NCI-H1417 (cell line): ENCODE measurements at places on chromosomes 1 and 21.

DNA sequence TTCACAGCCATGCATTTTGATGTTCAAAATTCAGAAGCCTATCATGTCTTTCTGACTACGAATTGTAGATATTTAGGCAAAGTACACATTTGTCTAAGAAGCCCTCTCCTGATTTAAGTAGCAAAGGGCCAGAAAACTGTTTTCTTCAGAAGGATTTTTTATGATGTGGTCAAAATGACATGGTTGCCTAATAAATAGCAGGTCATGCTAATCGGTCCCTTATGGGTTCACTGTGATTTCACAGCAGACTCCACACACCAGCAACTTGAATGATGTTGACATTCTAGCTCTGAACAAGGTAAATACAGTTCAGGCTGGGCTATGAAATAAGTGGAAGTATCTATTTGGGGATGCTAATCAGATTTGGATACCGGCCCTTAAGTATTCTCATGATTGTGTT lies 178.7 kb upstream of the DPYD start:
- no peak for DNase-seq

DNA sequence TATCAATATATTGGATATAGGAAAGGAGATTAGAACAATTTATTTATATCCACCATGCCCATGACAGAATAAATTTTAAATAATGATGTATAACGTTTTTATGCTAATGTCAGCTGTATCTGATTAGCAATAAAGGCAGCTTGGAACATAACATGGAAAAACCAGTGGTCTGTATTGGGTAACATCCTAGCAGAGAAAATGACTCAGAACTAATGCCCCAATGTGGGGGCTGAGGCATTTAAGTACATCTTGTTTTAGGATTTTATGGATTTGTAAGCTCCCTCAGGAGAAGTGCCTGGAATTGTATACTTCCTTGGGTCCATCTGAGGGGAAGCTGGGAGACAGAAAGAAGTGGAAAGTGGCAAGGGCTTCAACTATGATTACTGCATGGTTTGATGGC lies 82.3 kb downstream of the HMCN1 start:
- no peak for DNase-seq

GRCh38 chr1:112618114-112618720 lies 724 bp downstream of the ST7L start:
- DNase-seq, result no peak

GRCh38 chr1:150256198-150256553 lies 1.4 kb upstream of the CA14 start:
- no peak for DNase-seq

DNA sequence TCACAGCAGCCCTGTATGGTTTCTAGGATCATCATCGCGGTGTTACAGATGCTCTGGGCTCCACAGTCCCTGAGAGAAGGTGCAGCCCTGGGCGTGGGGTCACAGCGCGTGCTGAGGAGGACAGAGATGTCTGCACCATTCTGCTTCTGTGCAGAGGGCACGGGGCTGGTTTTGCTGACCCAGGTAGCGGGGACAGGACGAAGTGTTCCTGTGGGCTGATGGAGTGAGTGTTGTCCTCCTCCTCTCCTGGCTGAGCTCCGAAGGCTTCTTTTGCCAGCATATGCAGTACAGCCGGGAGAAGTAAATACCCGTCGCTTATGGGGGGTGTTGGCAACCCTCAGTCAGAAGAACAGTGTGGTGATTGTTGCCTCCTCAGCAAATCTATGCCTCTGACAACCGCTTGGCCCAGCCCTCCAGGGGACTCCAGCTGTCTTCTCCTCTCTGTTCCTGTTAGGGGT lies 101.5 kb downstream of the DDX20 start:
- peak; percentile 20 for DNase-seq

- DNase-seq, result no peak
Observed at GRCh38 chr21:40577285-40578043, 269.5 kb downstream of the DSCAM start.

DNA sequence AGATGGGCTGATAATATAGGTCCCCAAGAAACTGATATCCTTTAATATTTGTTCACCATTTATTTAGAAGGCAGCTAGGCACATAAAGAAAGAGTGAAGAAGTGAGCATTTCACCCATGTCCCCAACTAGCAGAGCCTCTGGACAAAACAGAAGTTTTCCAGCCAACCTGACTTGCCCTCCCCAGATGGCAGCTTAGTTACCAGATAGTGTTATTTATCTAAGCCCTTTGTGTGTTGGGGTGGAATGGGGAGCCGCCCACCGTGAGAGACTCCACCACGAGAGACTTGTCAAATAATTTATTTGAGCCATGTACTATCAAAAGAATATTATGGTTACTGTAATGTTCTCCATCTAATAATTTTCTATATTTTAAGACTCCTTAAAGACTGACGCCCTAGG lies 54.9 kb upstream of the C1orf198 start:
- DNase-seq, result no peak

- no peak for DNase-seq
Observed at GRCh38 chr1:240232530-240232929, 140.8 kb downstream of the FMN2 start.
